ENCODE measurements at places on chromosomes 6 and 20. TPM values are rescaled to one million over a fixed set of nuclear protein-coding genes. Genes with fewer than 3 reads are reported as not detected.

WDR27 gene
- total RNA-seq = 19.0 TPM

DDO gene
- total RNA-seq = 0.23 TPM

SOX4 gene
- 18.6 TPM for total RNA-seq

CTSA gene
- total RNA-seq = 108 TPM

DNAH8 gene
- not detected for total RNA-seq

CLDN20 gene
- not detected for total RNA-seq

PET117 gene
- total RNA-seq = 10.7 TPM

PSMB8 gene
- total RNA-seq = 31.2 TPM

PDE10A gene
- total RNA-seq = 16.6 TPM

TP53INP2 gene
- 5.0 TPM for total RNA-seq

All from smooth muscle cell of the umbilical artery (primary cell).